ENCODE measurements at places on chromosomes 5 and 9.

DNA sequence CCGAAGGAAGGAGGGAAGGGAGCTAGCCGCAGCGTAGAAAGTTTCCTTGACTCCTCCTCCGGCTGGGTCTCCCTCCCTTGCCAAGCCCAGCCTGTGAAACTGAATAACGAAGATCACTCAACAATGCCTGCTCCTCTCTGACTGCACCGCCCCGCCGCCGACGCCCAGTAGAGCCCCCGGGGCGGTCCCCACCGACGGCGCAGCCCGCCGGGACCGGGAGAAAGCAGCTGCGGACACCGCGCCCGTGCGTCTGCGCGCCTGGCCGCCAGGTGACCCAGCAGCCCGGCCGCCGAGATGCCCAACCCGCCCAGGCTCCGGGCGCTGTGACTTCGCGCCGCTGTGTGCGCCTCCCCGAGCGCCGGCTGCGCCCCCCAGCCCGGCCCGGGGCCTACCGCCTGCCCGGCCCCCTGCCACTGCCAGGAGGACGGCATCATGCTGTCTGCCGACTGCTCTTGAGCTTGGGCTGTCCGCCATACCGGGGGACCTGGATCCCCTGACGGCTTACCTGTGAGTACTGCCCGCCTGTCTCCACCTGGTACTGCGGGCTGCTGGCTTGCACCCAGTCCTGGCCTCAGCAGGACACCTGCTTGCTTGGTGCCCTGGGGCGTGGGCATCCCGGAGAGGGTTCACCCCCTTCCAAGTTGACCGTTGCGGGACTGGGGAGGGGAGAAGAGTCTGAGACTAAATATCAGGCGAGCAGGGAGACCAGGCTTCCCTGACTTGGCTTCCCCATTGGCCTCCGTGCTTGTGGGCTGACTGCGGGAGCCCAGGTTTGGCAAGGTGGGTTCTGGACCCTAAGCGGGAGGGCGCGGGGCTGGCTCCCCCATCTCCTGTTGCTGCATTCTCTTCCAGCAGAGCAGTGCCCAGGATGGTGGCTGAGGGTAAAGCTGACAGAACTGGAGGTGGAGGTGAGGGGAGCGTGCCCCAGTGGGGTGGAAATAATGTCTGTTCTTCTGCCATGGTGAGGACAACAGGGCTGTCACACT is 26.2 kb upstream of the SPTLC1 start:
- no peak for DNase-seq

DNA sequence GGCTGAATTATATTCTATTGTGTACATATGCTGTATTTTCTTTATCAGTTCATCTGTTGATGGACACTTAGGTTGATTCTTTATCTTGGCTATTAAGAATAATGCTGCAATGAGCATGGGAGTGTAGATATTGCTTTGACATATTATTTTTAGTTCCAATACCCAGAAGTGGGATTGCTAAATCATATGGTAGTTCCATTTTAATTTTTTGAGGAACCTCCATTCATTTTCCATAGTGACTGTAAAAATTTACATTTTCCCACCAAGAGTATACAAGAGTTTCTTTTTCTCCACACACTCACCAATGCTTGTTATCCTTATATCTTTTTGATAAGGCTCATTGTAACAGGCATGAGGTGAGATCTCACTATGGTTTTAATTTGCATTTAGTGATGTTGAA is 19.4 kb downstream of the JAK2 start:
- DNase-seq = no peak

DNA sequence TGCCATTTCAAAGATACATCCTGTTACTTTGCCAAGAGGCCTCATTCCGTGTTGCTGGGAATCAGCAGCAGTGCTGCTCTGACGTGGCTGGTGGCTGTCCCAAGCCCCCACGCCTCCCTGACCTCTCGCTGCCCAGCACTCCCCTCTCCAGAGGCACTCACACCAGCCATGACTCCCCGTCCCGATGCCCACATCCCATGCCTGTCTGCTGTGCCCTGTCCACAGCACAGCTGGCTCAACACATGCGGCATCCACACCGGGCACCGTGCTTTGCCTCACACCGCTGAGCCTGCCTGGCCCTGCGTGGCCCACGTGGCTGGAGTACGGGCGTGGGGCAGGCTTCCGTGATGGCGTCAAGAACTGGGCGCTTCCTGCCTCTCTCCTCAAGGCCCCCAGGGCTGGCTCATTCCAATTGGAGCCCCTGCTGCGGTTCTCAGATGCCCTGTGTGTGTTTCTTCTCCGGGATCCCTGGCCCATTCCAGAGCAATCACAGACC is 7.8 kb upstream of the LCN1 start:
- no peak for DNase-seq

- DNase-seq = no peak
Measured at GRCh38 chr9:703392-703791, 138.1 kb upstream of the DMRT1 start.

GRCh38 chr9:10204276-10204675 is 408.5 kb downstream of the PTPRD start:
- DNase-seq = no peak

DNA sequence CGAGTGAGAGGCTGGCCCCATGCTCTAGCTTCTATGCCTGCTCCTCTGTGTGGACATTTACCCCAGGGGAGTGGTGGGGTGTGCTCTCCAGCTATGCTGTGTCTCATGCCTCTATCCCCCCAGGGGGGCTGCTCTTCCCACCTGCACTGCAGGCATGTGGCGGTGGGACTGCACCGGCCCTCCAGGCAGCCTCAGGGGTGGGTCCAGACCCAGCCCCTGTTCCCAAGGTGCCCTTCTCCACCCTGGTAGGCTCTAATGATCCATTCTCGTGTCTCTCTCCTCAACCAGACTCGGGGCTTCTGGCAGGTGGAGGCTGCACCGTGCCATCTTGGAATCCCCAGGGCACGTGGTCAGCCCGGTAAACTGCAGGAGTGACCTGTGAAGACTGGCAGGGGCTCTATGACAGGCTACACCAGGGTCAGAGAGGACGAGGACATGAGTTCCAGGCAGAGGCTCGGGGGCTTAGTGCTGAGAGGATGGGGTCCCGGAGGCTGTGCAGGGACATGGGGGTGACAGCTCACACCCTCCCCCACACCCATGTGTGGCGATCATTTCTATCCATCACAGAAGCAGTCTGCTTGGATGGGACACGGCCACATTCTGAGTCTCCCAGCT is 22.7 kb upstream of the COL5A1 start:
- DNase-seq = no peak

GRCh38 chr9:94867842-94868312 is 141.4 kb downstream of the AOPEP start:
- DNase-seq = no peak

GRCh38 chr5:112681481-112681908 is 56.2 kb upstream of the APC start:
- no peak for DNase-seq

GRCh38 chr5:127064253-127064840 is 9.0 kb downstream of the C5orf63 start:
- DNase-seq = no peak

DNA sequence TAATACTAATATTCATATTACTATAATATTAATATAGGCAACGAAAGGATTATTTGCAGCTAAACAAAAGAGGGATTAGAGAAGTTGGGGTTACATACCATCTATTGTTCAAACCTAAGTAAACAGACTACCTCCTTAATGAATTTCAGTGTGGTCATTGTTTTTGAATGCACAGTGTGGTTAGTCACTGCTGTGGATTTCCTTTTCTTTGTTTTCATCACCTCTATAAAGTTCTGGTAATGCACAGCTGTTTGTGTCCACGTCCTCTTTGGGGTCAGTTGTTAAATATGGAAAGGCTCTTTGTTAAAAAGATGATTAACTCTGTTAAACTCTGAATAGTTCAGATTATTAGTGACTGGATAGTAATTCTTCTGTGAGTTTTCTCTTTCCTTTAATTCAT is 233.6 kb downstream of the MAST4 start:
- DNase-seq = peak; percentile 28

DNA sequence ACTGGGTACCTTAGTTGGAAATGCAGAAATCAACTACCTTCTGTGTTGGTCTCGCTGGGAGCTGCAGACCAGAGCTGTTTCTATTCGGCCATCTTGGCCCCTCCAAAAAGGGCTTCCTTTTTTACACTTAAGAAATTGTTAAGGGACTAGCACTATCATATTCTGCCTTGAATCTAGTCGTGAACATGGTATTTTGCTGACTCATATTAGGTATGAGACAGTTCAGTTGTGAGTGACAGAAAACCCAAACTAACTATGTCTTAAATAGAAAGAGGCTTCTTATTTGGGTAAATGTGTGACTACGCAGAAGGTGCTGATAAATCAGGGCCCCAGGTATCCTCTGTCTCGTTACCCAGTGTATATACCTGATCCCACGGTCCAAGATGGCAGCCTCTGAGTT is 298.2 kb downstream of the EDIL3 start:
- DNase-seq = no peak

DNA sequence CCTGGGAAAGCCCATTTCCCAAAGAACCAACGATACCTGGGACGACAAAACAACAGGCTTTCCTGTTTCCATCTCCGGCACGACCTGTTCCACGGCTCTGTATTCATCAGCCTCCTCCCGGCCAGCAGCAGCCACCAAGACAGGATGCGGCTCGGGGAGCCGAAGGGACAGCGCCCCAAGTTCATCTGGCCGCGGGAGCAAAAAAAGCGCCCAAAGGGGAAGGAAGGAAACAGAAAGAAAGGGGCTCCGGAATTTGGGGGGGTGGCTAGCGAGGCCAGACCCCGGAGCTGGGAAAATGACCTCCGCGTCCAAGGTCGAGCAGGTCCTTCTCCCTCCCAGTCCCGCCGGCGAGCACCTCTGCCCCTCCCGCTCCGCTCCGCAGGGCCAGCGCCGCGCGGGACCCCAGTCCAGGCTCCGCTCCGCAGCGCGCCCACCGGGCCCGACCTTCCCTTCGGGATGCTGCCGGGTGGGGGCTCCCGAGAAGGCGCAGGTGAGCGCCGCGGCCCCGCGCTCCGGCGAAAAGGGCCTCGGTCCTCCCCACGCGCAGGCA is 608 bp downstream of the ELOVL7 start:
- DNase-seq = peak; percentile 16

- DNase-seq = no peak
Measured at GRCh38 chr5:10827571-10827970, 66.5 kb upstream of the DAP start.

GRCh38 chr5:157710882-157711281 is 20.3 kb upstream of the THG1L start:
- DNase-seq = peak; percentile 55

DNA sequence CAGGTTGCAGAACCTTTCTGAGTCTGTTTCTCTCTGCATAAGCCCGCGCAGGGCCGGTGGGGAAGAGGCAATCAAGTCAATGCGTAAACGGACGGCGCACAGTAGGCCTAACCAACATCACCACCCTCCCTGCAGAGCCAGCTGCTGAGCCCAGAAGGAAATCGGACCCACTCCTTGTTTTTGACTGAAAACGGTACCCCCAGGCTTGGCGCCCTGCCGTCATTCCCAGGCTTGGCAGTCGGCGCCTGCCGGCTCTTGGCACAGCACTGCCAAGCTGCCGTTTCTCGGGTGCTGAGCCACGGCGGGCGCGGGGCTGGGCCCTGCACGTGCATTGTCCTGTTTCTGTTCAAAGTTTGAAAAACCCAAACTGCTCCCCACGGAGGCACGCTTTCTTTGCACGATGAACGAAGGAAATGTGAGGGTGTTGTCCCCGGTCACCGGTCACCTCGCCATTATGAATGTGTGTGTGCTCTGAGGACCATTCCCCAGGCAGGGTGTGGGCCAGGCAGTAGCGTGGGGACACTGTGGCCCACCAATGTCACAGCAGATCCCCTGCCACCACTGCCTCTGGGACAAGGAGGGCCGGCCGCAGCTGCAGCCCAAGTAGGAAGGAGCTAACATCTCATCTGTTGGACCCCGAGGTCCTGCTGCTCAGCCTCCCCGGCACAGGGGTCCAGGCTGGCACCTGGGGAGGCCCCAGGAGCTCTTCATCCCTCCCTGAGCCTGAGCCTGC is 20.1 kb downstream of the FIBCD1 start:
- DNase-seq = no peak

DNA sequence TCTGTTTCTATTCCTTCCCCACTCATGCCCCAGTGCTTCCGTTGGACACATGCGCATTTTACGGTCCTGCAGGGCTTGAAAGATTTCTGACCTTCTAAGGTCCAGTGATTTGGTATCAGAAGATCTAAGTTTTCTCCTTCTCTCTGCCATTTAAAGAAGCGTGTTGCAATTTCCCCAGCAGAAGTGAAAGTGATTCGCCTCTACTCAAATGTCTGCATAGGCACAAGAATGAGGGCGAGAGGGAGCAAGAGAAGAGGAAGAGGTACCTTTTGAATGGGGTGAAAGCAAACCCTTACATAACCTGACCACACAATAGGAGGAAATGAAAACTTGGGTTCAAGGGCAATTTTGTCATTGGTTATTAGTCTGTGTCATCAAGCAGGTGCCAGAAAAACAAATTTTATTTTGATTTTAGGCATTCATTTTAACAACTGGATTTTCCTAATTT is 31.7 kb upstream of the NR3C1 start:
- DNase-seq = peak; percentile 69

GRCh38 chr5:170788626-170789304 is 5.2 kb downstream of the GABRP start:
- DNase-seq = no peak

DNA sequence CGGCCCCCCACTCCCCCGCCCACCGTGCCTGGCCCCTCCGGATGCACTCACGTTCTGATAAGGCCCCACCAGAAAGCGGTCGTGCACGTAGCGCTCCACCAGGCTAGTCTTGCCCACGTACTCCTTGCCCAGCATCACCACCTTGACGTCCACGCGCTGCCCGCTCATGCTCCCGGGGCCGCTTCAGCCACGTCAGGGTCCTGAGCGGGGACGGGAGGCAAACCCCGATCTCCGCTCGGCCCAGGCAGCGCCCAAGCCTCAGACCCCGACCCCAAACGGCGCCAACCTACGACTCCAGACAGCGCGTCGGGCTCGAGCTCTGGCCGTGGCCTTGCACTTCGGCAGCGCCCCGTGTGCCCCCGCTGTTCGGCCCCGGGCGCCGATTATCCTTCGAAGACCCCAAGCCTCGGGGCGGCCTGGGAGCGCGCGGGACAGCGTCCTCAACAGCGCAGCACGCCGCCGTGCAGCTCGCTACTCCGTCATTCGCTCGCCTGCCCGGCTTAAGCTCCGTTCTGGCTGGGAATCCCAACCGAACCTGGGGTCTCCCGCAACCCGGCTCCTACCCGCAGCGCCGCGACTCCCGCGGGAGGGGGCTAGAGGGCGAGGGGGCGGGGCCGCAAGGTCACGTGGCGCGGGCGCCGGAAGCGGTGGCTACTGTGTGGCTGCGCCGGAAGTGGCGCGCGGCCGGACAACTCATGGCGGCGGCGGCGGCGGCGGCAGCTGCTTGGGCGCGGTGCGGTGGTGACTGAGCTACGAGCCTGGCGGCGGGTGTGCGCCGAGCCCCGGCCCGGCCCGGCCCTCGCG is at the start of the genes PRELID1 and RAB24:
Gene PRELID1 (plus strand): TSS at position 679 of the 804 bp plus-strand sequence. CDS start 187 bp downstream, outside the sequence.
Gene RAB24 (minus strand): TSS at position 599 of the 804 bp plus-strand sequence. CDS start 431 bp downstream, at position 168.
- peak; percentile 92 for DNase-seq

DNA sequence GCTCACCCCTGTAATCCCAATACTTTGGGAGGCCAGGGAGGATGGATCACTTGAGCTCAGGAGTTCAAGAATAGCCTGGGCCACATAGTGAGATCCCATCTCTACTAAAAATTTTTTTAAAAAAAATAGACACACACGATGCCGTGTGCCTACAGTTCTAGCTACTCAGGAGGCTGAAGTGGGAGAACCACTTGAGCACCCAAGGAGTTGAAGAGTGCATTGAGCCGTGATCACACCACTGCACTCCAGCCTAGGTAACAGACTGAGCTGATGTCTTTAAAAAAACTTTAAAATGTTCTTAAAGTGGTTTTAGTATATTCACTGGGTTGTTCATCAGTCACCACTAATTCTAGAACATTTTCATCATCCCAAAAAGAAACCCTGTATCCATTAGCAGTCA is 51.9 kb upstream of the RNF38 start:
- DNase-seq = no peak

GRCh38 chr5:41925555-41925951 is 472 bp downstream of the FBXO4 start:
- DNase-seq = peak; percentile 41
